ENCODE measurements at places on chromosomes 7 and 10.

DNA sequence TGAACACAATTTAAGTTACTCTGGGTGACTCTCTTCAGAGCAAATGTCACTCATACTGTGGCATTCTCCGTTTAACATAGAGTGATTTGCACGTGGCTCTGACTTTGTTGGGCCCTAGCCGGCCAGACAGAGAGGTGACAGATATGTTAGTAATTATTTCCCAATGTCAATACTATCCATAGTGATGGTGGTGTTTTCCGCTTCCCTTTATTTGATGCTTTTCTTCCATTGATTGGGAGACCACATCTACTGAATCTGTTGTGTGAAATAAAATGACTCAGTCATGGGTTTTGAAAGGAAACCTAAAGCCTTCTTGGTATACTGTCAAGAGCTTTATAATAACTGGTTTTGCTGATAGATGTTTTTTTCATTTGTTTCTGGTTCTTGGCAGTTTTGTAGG lies 7.4 kb downstream of the AVL9 start:
- DNase-seq, result no peak

- no peak for DNase-seq
Measured at GRCh38 chr10:124186956-124187355, 93.6 kb upstream of the CHST15 start.

- DNase-seq, result peak; percentile 85
Measured at GRCh38 chr7:125253452-125254190, 324.0 kb upstream of the POT1 start.

GRCh38 chr10:114173603-114173920 lies 441 bp downstream of the CCDC186 start:
- no peak for DNase-seq

DNA sequence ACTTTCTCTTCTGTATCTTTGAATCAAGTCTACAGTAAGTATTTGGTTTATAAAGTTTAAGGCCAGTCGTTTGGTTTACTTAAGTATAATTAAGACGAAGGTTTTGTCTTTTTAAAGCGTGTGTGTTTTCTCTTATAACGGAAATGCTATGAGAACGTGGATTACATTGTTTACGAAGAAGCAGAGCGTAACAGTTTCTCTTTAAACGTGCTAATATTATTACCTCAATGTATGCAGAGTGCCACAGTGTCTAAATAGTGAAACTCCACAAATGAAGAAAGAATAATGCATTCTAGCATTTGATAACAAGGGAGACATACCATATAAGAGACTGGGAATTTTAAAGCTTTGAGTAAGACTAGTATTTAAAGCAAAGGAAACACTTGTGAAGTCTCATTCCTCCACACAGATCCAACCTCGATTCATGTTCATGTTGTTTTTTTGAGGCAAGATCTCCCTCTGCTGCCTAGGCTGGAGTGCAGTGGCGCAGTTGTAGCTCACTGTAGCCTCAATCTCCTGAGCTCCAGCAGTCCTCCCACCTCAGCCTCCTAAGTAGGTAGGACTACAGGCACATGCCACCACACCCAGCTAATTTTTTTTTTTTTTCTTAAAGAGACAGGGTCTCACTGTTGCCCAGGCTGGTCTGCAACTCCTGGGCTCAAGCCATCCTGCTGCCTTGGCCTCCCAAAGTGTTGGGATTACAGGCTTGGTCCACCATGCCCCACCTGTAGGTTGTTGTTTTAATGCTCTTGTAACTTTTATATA lies 75.1 kb downstream of the ANKRD61 start:
- peak; percentile 51 for DNase-seq

- DNase-seq, result no peak
Measured at GRCh38 chr10:131923038-131923756, 22.4 kb downstream of the PPP2R2D start.

DNA sequence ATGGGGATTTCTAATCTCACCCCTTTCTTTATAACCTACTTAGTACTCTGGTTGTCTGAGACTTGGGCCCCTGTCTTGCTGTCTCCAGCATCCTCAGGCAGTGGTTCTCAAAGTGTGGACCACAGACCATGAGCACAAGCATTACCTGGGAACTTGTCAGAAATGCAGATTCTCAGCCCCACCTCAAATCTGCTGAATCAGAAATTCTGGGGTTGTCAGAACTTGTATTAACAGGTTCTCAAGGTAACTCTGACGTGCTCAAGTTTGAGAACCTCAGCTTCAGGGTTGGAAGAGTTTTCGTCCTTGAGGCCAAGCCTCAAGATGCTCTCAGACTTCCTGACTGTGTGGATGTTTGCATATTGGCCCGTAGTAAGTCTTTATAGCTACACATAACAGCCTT lies 97.4 kb downstream of the REEP3 start:
- DNase-seq, result no peak

- peak; percentile 56 for DNase-seq
Measured at GRCh38 chr10:13437026-13437555, 89.0 kb upstream of the SEPHS1 start.

DNA sequence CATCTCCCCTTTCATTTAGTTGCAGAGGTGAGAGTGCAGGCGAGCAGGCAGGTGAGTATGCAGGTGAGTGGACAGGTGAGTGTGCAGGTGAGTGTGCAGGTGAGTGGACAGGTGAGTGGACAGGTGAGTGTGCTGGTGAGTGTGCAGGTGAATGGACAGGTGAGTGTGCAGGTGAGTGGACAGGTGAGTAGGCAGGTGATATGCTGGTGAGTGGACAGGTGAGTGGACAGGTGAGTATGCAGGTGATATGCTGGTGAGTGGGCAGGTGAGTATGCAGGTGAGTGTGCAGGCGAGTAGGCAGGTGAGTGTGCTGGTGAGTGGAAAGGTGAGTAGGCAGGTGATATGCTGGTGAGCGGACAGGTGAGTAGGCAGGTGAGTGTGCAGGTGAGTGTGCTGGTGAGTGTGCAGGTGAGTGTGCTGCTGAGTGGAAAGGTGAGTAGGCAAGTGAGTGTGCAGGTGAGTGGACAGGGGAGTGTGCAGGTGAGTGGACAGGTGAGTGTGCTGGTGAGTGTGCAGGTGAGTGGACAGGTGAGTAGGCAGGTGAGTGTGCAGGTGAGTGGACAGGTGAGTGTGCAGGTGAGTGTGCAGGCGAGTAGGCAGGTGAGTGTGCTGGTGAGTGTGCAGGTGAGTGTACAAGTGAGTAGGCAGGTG lies 165.6 kb downstream of the ADARB2 start:
- no peak for DNase-seq

- DNase-seq, result no peak
Measured at GRCh38 chr10:107434854-107435253, 270.3 kb upstream of the SORCS1 start.

DNA sequence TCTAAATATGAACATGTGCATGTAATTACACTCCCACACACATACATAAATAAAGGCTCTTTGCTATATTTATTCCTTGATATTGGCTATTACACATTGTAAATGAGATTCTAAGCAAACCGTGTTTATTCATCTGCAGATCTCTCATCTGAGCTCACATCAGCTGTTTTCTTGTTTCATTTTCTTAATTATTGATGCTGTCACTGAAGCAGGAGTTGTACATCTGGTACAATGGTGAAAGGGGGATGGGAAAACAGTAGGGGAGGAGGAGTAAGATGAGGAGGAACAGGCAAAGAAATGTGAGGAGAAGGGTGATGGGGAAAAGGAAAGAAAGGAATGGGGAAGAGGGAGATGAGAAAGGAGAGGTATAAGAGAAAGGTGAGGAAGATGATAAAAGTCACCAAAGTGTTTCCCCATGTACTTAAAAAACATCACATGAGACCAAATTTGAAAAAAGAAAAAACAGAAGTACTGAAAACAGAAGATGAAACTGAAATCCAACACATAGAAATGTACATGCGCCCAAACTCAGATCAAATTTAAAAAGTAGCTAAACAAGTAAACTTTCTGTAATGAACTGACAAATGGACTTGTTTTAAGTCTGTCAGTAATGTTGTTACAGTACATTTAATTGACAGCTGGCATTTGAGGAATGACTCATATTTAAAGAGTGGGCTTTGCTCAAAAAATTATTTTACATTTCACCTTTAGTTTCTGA lies 472.2 kb downstream of the ARL4A start:
- DNase-seq, result no peak

- DNase-seq, result no peak
Measured at GRCh38 chr7:44284216-44284615, 41.2 kb downstream of the CAMK2B start.

DNA sequence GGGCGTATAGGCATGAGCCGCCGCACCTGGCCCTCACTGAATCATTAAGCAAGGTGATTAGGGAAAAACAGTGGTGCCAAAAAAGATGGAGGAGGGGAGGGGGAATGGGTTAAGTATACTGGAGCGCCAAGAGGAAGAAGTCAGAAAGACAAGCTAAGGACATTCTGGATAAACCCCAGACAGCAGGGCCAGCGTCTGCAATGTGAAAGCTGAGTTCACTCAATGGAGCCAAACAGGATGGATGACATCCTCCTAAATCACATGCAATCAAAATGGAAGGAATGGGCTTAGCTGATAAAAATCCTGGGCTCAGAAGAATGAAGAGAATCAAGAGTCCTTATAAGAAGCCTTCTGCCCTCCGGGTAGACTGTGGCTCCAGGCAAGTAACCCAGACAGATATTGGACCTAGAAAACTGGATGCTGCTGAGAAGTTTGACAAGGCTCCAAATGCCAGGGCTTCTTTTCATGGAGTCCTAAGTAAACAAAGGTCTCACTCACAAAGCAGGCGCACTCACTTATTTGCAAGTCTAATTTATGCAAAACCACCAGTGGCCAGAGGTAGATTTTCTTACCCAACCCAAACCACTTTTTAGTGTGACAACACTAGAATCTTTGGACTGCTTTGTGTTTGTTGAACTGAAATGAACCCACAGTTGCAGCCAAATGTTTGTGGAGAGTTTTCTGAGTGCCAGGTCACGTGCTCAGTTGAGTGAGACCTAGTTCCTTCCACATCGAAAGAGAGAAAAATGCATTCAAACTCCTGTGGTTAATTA lies 519.1 kb upstream of the AUTS2 start:
- DNase-seq, result no peak

DNA sequence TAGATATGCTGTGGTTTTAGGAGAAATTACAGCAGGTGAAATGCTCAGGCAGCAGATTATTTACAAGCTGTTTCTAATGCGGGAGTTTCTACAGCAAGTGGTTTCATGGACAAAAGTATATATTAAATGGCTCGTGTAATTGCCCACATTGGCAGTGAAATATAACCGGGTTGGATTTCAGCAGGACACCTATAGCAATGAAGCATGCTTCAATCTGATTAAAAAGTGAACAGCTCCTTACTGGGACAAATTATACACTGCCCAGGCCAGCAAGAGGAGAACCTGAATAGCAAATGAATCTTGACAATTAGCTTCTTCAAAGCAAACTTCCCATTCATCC lies 35.2 kb upstream of the LYZL1 start:
- no peak for DNase-seq

GRCh38 chr10:70135684-70136083 lies 3.1 kb upstream of the AIFM2 start:
- DNase-seq, result no peak

- DNase-seq, result no peak
Measured at GRCh38 chr10:20814116-20814515, 83.0 kb downstream of the NEBL start.

DNA sequence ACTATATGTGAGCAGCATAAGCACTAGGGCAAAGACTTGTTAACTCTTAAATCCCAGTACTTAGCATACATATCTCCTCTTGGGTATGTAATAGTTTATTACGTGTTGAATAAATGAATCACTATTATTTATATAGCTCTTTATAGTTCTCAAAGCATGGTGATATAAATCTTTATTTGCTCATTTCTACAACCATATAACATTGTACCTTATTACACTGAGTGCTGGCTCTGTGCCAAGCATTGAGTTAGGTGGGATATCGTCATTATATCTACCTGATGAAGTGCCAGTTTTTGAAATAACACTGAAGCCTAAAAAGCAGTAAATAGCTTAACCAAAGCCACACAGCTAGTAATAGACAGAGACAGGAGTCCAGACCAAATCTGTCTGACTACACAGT lies 27.9 kb downstream of the AHR start:
- DNase-seq, result no peak

- no peak for DNase-seq
Measured at GRCh38 chr10:54728511-54728910, 72.5 kb downstream of the PCDH15 start.

- no peak for DNase-seq
Measured at GRCh38 chr7:1951159-1951536, 281.1 kb downstream of the ELFN1 start.

Measured in kidney tubule cell (primary cell).